ENCODE measurements at places on chromosomes 5 and 9. TPM values are rescaled to one million over a fixed set of nuclear protein-coding genes. Genes with fewer than 3 reads are reported as not detected.

Gene GMCL2
- not detected for total RNA-seq

DNA sequence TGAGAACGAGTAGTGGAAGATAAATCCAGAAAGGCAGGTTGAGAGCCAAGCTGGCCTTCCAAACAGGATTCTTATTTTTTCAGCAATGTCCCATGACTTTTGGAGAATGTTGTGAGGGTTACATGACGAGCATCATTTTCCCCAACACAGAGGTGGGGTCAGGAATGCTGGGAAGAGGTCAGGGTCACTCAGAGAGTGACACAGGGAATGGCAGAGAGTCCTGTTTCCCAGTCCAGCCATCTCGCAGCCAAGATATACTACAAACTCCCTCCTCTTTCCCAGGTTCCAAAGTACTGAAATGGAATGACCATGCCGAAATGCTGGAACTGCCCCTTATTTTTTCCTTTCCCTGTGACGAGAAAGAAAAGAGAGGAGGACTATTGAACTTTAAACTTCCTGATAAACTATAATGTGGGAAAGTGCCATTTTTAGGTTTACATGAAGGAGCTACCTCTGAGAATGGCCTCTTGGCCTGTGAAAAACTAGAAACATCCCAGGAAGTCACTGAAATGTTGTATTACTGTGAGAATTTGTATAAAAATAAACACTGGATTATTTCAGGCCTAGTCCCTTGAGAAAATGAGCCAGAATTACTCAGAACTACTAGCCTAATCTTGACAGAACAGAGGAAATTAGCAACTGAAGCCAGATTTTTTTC, 420.4 kb downstream of the CETN3 start:
- peaks cover 4% of the 10 kb centered on the region for H3K4me1 ChIP-seq
- no peaks in the 10 kb centered on the region for H3K36me3 ChIP-seq
- no peak overlapping the region for H3K27ac ChIP-seq
- no peak overlapping the region for H3K4me3 ChIP-seq
- DNase-seq, result no peak
- no peaks in the 10 kb centered on the region for H3K27me3 ChIP-seq

Gene NRARP
- total RNA-seq, result 7.3 TPM

DNA sequence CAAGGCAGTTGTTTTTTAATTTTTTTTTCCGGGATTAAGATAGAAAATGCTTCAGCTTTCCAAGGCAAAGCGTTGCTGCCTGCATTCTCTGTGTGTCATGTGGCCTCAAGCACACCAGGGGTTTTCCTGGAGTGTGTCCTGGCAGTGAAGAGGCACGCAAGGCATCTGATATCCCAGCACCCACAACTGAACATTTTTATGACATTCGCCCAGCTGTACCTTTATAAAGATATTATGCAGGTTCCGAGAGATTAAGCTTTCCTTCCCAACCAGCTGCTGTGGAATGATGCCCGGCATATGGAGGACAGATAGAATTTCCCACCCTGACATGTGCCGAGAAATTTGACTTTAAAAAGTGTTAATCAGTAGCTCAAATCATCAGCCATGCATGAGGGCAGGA, 205.6 kb downstream of the GADD45G start:
- H3K27me3 ChIP-seq, result no peaks in the 10 kb centered on the region
- no peak overlapping the region for H3K4me3 ChIP-seq
- H3K4me1 ChIP-seq, result peaks cover 49% of the 10 kb centered on the region
- no peaks in the 10 kb centered on the region for H3K36me3 ChIP-seq
- peak overlapping the region; percentile 13 for H3K27ac ChIP-seq

Gene MGAT4B
- total RNA-seq, result 193 TPM

Gene FASTKD3
- 10.7 TPM for total RNA-seq

DNA sequence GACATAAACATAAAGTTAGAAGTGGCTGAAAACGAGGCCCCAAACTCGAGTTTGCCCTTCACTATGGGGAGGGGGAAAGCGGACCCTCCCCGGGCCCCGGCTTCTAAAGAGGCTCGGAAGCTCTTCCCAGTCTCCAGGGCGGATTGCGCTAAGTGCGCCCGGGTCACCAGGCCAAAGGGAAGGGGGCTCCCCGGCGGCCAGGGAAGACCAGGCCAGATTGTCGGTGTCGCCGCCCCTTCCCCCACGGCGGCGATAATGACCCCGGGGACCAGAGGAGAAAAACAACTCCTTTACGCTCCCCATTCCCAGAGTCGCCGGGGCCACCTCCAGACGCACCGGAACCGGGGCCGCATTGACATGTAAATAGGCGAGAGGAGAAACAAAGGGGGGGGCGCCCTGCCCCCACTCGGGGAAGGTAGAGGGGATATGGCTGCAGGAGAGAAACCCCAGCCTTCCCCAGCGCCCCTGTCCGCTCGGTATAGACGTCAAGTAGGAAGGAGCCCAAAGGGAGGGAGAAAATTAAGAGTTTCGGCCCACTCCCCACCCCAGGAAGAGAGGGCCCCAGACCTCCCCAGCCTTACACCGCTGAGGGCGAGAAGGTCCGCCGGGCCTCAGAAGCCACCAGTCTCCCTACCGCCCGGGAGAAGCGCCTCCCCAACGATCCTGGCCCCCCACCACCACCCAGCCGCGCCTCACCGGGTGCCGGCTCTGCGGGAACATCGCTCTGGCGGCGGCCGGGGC, 1.7 kb downstream of the TLE1 start:
- H3K4me3 ChIP-seq, result peak overlapping the region; percentile 73
- peak; percentile 22 for DNase-seq
- H3K27ac ChIP-seq, result peak overlapping the region; percentile 25
- peaks cover 6% of the 10 kb centered on the region for H3K27me3 ChIP-seq
- H3K36me3 ChIP-seq, result no peaks in the 10 kb centered on the region
- peaks cover 20% of the 10 kb centered on the region for H3K4me1 ChIP-seq

- DNase-seq, result no peak
- H3K27me3 ChIP-seq, result peaks cover 34% of the 10 kb centered on the region
- H3K36me3 ChIP-seq, result no peaks in the 10 kb centered on the region
- no peak overlapping the region for H3K4me3 ChIP-seq
These were observed 33.6 kb downstream of the COL15A1 start for GRCh38 chr9:98977246-98977714.

- H3K4me1 ChIP-seq, result peaks cover 16% of the 10 kb centered on the region
- H3K36me3 ChIP-seq, result no peaks in the 10 kb centered on the region
- H3K27me3 ChIP-seq, result no peaks in the 10 kb centered on the region
- H3K4me3 ChIP-seq, result no peak overlapping the region
- H3K27ac ChIP-seq, result no peak overlapping the region
- DNase-seq, result no peak
These were observed 152.2 kb downstream of the GABBR2 start for GRCh38 chr9:98556511-98556910.

GRCh38 chr9:90815944-90816357, 14.3 kb downstream of the SYK start:
- no peak overlapping the region for H3K4me3 ChIP-seq
- no peak overlapping the region for H3K27ac ChIP-seq
- no peak for DNase-seq
- no peaks in the 10 kb centered on the region for H3K4me1 ChIP-seq

GRCh38 chr5:113514289-113514635, 768 bp downstream of the YTHDC2 start:
- peak overlapping the region; percentile 75 for H3K4me3 ChIP-seq
- no peaks in the 10 kb centered on the region for H3K27me3 ChIP-seq

- H3K27me3 ChIP-seq, result no peaks in the 10 kb centered on the region
- peaks cover 14% of the 10 kb centered on the region for H3K4me1 ChIP-seq
- DNase-seq, result peak; percentile 32
These were observed 70.5 kb downstream of the PIK3R1 start for GRCh38 chr5:68285851-68286611.

All from astrocyte (in vitro differentiated cells and primary cell).